ENCODE measurements at places on chromosomes 7 and 10.

DNA sequence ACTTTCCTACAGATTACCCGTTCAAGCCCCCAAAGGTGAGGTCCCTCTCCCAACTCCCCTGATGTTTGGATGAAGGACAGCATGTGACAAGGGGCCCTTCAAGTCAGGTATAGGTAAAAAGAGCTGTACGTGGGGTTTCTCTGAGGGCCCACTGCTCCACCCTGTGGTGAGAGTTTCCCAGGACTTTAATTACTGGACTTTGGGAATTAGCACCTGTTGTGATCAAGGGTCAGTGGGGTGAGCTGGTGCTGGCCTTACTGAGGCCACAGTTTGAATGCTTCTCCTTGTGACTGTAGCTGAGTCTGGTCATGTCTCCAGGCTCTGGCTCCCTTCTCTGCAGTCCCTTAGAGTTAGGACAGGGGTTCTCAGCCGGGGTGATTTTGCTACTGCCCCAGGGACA is 16.8 kb downstream of the UBE2D4 start:
- no peak for DNase-seq

DNA sequence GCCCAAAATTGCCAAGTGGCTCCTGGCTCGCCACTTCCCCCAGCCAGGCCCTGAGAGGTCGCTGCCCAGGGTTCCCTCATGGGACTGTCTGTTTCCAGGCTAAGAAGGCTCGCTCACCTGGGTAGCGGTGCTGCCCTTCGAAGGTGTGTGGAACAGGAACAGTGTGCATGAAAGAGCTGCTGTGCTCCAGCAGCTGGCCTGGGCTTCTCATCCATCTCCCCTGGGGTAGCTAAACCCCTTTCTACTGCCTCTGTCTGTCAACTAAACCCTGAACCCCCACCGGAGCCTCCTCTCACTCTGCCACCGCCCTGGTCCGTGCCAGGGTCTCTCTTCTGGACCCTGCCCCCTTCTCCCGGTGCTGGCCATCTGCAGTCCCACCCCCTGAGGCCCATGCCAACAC is 152.9 kb downstream of the EBF3 start:
- DNase-seq: no peak

DNA sequence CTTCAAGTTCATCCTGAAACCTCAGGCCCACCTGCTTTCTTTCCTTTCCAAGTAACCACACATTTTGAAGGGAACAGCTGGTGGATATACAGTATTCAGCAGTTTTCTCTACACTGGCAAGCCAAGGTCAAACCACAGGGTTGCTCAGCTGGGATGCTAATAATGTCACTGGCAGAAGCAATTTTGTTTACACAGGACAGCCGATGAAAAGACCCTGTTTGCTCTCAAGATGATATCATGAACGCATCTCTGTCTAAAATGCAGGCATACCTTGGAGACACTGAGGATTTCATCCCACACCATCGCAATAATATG is 186.2 kb downstream of the USP6NL start:
- no peak for DNase-seq

DNA sequence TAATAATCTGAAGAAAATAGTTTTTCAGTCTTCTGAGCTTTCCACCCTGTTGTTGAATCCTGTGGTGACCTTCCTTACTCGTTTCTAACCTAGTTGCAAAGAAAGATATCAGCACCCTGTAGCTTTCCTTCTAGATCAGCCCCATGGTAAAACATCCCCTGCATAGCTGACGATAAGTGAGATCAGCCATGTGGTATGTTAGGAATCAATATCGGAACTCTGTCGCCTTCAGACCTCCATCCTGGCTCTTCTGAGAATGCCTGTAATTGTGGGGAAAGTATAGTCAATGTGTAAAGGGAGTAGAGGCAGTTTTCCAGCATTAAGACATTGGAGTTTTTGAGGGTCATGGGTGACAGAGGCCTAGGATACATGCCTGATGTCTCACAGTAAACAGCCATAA is 151.8 kb downstream of the LRRC4 start:
- peak; percentile 66 for DNase-seq

- DNase-seq: no peak
Observed at GRCh38 chr7:158101821-158102450, 485.7 kb downstream of the PTPRN2 start.

DNA sequence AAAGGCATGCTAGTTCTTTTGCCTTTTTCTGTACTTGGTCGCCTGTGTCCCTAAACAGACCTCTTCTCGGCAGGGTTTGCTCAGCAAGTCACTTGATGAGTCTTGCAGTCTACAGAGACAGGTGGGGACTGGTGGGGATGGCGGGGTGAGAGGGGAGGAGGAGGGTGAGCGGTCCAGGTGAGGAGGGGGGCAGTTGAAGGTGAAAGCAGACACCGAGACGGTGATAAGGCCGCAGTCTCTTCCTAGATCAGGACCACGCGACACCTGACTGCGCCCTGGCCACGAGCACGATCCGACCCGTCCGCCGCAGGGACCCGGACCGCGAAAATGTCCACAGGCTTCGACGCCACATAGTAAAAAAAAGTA is 566 bp downstream of the ASNS start:
- peak; percentile 5 for DNase-seq

- DNase-seq: peak; percentile 48
Observed at GRCh38 chr7:113015034-113015645, 71.5 kb downstream of the GPR85 start.

DNA sequence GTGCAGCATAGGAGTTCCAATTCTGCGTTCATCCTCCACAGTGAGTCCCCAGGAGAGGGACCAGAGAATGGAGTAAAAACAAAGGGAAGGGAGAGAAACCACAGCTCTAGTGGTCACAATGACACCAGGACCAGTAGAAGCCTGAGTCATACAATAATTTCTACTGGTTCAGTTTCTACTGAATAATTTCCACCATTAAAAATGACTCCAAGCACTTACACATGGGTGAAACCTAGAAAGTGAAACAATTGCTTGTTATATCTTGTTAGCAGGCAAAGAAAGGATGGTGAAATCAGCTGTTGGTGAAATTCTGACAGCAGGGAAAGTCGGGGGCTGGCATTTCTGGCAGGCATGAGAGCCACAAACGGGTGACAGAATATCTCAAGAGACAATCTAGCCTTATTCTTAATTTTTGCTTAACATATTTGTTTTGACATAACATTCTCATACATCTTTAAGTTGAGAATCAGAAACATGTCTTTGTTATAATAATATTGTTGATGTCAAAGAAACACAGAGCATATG is 1065.8 kb upstream of the C7orf33 start:
- DNase-seq: no peak

- DNase-seq: no peak
Observed at GRCh38 chr10:75335983-75336382, 65.6 kb downstream of the ZNF503 start.

GRCh38 chr10:122630526-122630925 is 69.1 kb downstream of the C10orf120 start:
- no peak for DNase-seq

All from fibroblast of upper back skin (primary cell).